ENCODE measurements at places on chromosomes 11 and 22.

GRCh38 chr11:32318071-32319055 is 117.0 kb downstream of the WT1 start:
- no peak for DNase-seq

DNA sequence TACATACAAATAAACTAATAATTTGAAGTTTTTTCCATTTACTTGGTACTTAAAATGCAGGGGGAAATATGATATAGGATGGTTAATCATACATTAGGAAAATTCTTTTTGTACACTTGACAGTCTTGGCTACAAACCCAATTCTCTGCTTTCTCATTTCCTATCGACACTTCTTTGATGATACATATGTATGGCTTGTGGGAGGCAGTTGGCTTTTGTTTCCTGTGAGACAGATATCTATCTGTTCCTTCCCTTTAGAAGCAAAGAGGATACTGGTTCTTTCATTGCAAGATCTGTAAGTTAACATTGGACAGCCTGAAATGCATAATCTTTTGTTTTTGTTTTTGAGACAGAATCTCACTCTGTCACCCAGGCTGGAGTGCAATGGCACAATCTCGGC is 47.9 kb upstream of the ADORA2A start:
- no peak for DNase-seq

DNA sequence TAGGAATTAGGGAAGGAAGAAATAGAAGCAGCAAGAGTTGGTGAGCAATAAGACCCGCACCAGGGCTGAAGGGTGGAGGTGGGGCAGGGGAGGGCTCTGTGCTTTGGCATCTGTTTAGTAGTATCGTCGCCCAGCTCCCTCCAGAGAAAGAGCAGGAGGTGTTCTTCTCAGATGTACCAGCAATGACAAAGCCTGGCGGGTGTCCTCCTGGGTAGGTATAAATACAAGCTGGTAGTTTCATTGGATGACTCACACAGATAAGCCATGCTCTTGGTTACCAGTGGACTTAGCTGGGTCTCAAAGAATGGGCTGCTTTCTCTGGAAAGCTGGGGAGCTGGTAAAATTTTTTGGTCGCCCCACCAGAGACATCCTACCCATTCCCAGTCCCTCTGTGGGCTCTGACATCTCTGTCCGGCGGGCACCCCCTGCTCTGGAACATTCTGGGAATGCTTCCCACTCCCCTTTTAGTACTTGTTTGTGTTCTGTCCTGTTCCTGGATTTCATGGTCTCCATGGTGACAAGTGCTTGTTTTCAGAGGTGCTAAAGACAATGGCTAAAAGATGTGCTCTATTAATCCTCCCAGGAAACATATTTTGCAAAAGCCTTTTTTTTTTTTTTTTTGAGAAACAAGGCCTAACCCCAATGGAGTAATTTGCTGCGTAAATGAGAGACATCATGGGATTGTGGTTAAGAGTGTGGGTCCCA is 15.4 kb upstream of the TUBA8 start:
- peak; percentile 38 for DNase-seq

GRCh38 chr22:23305922-23306374 is 125.6 kb downstream of the BCR start:
- no peak for DNase-seq

DNA sequence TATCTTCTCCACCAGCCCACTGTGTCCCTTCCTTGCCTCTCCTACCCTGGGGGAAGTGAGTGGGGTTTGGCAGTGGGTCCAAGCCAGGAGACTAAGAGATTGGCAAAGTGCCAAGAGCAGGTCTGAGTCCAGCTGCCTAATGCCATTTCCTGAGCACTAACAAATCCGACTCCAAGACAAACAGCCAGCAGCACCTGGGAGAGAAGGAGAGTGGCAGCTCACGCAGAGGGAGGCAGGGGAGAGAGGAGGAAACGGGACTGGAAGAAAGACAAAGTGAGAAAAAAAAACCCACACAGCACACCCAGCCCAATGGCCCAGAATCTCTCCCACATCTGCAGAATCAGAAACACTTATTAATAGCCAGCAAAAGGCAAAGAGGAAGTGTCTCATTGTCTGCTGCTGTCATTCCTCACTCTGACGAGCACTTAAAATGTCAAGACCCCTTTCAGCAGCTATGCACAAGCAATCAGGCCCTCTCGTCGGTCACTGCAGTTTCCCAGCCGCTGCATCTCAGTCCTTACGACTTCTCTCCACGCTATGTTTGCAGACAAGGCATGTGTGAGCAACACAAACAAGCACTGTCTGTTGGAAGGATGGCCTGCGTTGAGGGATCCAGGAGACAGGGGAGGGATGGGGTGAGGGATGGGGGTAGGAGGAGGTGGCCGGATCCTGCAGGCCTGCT is 558.4 kb upstream of the CADM1 start:
- DNase-seq = no peak

DNA sequence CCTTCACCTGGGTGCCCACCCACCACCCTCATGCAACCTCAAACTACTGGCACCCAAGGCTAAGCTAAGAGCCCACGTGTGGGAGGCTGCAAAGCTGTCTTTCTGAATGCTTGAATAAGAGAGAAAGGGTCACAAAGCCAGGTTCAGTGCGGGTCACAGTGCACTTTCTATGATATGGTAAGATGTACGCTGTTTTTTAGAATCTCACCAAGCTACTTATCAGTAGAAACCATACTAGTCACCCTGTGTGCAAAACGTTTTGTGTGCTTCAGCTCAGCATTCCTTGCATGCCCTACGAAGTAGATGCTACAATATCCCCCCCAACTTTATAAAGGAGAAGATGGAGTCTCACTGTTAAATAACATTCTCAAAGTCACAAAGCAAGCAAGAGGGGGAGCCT is 14.9 kb downstream of the P2RX3 start:
- DNase-seq = no peak

DNA sequence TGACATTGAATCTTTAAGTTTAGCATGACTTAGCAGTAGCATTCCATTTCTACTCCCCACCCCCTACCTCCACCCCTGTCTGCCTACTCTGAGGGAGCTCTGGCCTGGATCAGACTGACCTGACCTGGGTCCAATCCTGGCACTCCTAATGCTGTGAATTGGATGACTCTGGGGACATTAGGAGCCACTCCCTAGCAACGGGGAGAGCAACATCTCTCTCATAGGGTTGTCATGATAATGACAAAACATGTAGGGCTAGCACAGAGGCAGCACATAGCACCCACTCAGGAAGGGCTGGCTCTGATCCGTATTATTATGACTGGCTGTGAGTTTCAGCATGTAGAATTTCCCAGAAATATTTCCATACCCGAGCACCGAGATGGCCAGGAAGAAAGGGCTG is 40.5 kb downstream of the CABIN1 start:
- no peak for DNase-seq

- no peak for DNase-seq
Measured at GRCh38 chr11:92390783-92391182, 166.2 kb downstream of the FAT3 start.

- DNase-seq = no peak
Measured at GRCh38 chr11:5928271-5928670, 13.8 kb upstream of the OR56A3 start.

- no peak for DNase-seq
Measured at GRCh38 chr11:123801765-123802164, 4.4 kb downstream of the OR6M1 start.

DNA sequence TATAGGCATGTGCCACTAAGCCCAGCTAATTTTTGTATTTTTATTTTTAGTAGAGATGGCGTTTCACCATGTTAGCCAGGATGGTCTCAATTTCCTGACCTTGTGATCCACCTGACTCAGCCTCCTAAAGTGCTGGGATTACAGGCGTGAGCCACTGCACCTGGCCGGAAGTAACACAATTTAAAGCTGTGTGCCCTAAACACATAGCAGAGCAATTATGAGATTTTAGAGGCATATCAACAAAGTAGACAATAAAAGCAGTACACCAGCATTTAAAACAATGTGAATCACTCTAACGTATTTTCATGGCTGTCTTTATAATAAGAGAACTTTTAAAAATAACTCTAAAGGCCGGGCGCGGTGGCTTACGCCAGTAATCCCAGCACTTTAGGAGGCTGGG is 42.4 kb downstream of the PRR14L start:
- DNase-seq = no peak
